ENCODE measurements at places on chromosomes 2 and 18. TPM values are rescaled to one million over a fixed set of nuclear protein-coding genes. Genes with fewer than 3 reads are reported as not detected.

ZNF521 gene
- 3.5 TPM for total RNA-seq

- H3K4me3 ChIP-seq, result no peak overlapping the region
- H3K4me1 ChIP-seq, result no peaks in the 10 kb centered on the region
- no peaks in the 10 kb centered on the region for H3K36me3 ChIP-seq
- H3K27ac ChIP-seq, result no peak overlapping the region
- DNase-seq, result no peak
- H3K27me3 ChIP-seq, result no peaks in the 10 kb centered on the region
Measured at GRCh38 chr2:128219891-128220290, 98.8 kb downstream of the HS6ST1 start.

GREB1L gene
- not detected for total RNA-seq

ALK gene
- total RNA-seq, result not detected

DNA sequence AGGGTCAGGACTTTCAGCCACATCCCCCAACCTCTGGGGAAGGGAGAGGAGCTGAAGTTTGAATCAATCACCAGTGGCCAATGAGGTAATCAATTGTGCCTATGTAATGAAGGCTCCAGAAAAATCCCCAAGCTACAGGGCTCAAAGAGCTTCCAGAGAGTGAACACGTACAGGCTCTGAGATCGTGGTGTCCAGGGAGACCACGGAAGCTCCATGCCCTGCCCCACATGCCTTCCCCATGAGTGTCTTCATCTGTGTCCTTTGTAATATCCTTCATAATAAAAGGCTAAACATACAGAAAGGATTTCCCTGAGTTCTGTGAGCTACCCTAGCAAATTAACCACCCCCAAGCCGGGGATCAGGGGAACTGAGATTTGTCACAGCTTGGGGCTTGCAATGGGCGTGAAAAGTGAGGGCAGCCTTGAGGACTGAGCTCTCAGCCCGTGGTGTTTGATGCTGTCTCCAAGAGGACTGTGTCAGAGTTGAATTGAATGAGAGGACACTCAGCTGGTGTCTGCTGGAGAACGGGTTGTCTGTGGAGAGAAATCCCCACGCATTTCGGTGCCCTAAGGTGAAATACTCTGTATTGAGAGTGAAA, 25.5 kb upstream of the TUBB6 start:
- no peak overlapping the region for H3K4me3 ChIP-seq
- no peak overlapping the region for H3K27ac ChIP-seq
- no peaks in the 10 kb centered on the region for H3K36me3 ChIP-seq
- DNase-seq, result no peak
- peaks cover 2% of the 10 kb centered on the region for H3K27me3 ChIP-seq
- no peaks in the 10 kb centered on the region for H3K4me1 ChIP-seq

DNA sequence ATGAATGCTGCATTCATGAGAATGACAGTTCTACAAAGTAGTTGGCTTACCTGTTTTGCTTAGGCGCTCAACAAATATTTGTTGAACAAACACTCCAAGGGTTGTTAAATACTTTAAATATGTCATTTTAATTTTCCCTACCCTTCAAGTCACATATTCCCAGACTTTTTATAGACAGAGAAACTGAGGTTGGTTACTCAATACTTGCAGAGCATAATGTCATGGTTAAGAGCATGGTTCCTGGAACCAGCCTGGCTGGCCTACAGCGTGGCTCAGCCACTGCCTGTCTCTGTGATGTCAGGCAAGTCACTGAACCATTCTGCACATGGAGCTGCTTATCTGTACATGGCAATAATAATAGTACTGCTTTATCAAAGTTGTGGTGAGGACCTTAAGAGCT, 120.0 kb upstream of the STK17B start:
- peaks cover 19% of the 10 kb centered on the region for H3K4me1 ChIP-seq
- H3K36me3 ChIP-seq, result no peaks in the 10 kb centered on the region
- no peaks in the 10 kb centered on the region for H3K27me3 ChIP-seq
- DNase-seq, result no peak
- H3K4me3 ChIP-seq, result no peak overlapping the region

GRCh38 chr2:19642501-19642900, 259.3 kb downstream of the TTC32 start:
- H3K4me3 ChIP-seq, result no peak overlapping the region
- H3K4me1 ChIP-seq, result no peaks in the 10 kb centered on the region
- no peak for DNase-seq
- no peaks in the 10 kb centered on the region for H3K27me3 ChIP-seq

DNA sequence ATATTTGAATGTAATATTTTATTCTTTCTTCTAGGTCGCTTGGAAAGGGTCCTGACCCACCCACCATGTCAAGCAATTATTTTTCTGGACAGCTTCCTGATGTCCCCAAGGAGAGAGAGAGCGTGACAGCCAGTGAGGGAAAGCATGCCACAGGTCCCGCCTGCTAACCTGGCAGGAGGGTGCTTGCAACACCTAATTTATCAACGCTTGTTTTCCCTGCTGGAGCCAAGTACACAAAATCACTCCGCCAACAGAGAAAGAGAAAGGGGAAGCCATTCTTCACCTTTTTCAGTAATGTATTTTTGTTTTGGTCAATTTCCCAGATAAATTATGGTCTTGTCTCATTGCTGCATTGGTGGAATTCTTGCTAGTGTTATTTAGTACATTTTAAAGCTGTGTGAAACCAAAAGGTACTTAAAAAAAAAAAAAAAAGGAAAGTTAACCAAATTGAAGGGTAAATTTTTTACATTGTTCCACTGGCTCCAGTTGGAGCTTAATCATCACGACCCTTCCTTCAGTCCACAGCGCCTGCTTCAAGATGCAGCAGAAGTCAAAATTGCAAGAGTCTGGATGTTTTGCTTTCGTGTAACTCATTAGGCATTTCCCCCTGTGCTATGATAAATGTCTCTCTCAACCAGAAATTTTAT, 88.5 kb upstream of the COPS8 start:
- no peaks in the 10 kb centered on the region for H3K27me3 ChIP-seq
- no peaks in the 10 kb centered on the region for H3K4me1 ChIP-seq
- no peaks in the 10 kb centered on the region for H3K36me3 ChIP-seq
- DNase-seq, result no peak

DNA sequence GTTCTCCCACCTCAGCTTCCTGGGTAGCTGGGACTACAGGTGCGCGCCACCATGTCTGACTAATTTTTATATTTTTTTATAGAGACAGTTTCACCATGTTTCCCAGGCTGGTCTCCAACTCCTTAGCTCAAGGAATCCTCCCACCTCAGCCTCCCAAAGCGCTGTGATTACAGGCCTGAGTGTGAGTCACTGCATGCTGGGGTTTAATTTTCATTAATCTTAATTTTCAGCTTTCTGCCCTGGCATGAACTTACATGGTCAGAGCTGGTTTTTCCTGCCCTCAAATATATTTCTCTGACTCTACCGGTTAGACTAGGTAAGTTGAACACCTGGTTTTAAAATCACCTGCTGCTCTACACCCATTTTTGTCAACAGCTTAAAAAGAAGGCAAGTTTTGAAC, 3.1 kb downstream of the MARCHF7 start:
- DNase-seq, result no peak
- H3K36me3 ChIP-seq, result peaks cover 26% of the 10 kb centered on the region
- no peak overlapping the region for H3K27ac ChIP-seq

GRCh38 chr18:45133276-45133675, 452.6 kb downstream of the SETBP1 start:
- DNase-seq, result no peak
- no peak overlapping the region for H3K27ac ChIP-seq
- H3K27me3 ChIP-seq, result no peaks in the 10 kb centered on the region
- H3K36me3 ChIP-seq, result no peaks in the 10 kb centered on the region

DNA sequence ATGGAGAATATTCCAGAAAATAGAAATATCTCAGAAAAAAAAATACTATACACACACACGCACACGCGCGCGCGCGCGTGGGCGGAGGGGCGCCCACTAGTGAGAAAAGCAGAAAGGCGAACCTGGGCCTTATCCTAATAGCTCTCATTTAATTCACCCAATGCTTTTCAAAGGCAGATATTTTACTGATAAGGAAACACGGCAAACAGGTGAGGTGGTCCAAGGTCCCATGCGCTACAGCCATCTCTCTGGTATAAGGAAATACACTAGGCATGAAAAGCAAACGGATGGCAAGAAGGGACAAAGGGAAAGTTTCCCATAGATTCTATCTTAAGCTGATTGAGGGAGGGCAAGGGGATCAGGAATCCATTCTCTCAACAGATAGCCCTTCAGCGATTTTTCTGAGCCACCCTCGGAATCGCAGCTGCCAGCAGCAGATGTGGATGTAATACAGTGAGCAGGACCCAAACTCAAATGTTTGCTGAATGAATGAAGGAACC, 136.7 kb downstream of the TMEM247 start:
- peak overlapping the region; percentile 90 for H3K27ac ChIP-seq
- DNase-seq, result peak; percentile 61
- no peaks in the 10 kb centered on the region for H3K27me3 ChIP-seq
- peak overlapping the region; percentile 89 for H3K4me3 ChIP-seq
- peaks cover 6% of the 10 kb centered on the region for H3K4me1 ChIP-seq

GRCh38 chr2:85777441-85777861, 23.7 kb downstream of the ATOH8 start:
- peaks cover 6% of the 10 kb centered on the region for H3K27me3 ChIP-seq
- H3K27ac ChIP-seq, result no peak overlapping the region
- H3K4me1 ChIP-seq, result peaks cover under 1% of the 10 kb centered on the region
- no peak for DNase-seq
- H3K36me3 ChIP-seq, result no peaks in the 10 kb centered on the region

GRCh38 chr2:151552287-151552686, 142.6 kb downstream of the RIF1 start:
- no peaks in the 10 kb centered on the region for H3K27me3 ChIP-seq
- peaks cover 2% of the 10 kb centered on the region for H3K36me3 ChIP-seq
- H3K4me1 ChIP-seq, result no peaks in the 10 kb centered on the region
- DNase-seq, result no peak

HOXD4 gene
- not detected for total RNA-seq

PLEK gene
- total RNA-seq, result 368 TPM

MOCOS gene
- total RNA-seq, result 0.24 TPM

GRCh38 chr2:188787021-188787657, 187.0 kb upstream of the COL3A1 start:
- no peaks in the 10 kb centered on the region for H3K4me1 ChIP-seq
- H3K36me3 ChIP-seq, result no peaks in the 10 kb centered on the region
- no peak overlapping the region for H3K4me3 ChIP-seq
- no peak for DNase-seq
- H3K27ac ChIP-seq, result no peak overlapping the region

- no peak for DNase-seq
- H3K27me3 ChIP-seq, result no peaks in the 10 kb centered on the region
- H3K27ac ChIP-seq, result no peak overlapping the region
- no peaks in the 10 kb centered on the region for H3K36me3 ChIP-seq
- no peak overlapping the region for H3K4me3 ChIP-seq
Measured at GRCh38 chr2:223319601-223320000, 267.6 kb downstream of the KCNE4 start.

DNA sequence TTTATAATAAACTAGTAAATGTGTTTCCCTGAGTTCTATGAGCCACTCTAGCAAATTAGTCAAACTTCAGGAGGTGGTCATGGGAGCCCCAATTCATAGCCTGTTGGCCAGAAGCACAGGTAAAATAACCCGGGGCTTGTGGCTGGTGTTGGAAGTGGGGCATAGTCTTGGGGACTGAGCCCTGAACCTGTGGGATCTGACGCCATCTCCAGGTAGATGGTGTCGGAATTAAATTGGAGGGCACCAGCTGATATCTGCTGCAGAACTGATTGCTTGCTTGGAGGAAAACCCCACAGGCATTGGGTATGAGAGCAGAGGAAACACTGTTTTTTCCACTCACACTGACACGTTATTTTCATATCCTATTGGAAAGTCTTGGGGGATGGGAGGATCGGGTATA, 14.1 kb downstream of the NMS start:
- H3K27ac ChIP-seq, result no peak overlapping the region
- no peaks in the 10 kb centered on the region for H3K36me3 ChIP-seq
- no peaks in the 10 kb centered on the region for H3K27me3 ChIP-seq
- DNase-seq, result no peak
- H3K4me3 ChIP-seq, result no peak overlapping the region

GRCh38 chr2:196750977-196751631, 48.4 kb downstream of the GTF3C3 start:
- no peaks in the 10 kb centered on the region for H3K36me3 ChIP-seq
- no peaks in the 10 kb centered on the region for H3K27me3 ChIP-seq
- no peak overlapping the region for H3K4me3 ChIP-seq
- peak; percentile 77 for DNase-seq
- H3K4me1 ChIP-seq, result peaks cover 6% of the 10 kb centered on the region

PSTPIP2 gene
- 46.9 TPM for total RNA-seq

DNA sequence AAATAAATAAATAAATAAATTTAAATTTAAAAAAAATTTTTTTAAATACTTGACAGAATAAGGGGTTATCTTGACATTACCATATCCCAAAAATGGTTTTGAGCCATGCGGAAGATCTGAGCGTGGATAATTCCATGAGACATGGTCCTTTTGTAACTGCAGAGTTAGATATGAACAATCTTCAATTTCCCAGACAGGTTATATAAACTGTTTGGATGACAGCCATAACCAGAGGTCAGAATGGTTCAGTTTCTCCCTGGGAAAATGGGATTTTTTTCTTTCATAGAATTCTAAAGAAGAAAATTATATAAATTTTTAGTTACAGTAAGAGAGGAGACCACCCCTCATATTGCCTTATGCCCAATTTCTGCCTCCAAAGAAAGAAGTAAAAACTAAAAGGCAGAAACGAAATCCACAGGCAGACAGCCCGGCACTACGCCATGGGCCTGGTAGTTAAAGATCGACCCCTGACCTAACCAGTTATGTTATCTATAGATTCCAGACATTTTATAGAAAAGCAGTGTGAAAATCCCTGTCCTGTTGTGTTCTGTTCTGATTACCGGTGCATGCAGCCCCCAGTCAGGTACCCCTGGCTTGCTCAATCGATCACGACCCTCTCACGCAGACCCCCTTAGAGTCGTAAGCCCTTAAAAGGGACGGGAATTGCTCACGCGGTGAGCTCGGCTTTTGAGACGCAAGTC, 3.0 kb downstream of the GALM start:
- peaks cover 32% of the 10 kb centered on the region for H3K4me1 ChIP-seq
- no peaks in the 10 kb centered on the region for H3K36me3 ChIP-seq
- no peak overlapping the region for H3K4me3 ChIP-seq
- no peak for DNase-seq
- no peaks in the 10 kb centered on the region for H3K27me3 ChIP-seq

Data from natural killer cell (primary cell).